ENCODE measurements at places on chromosomes 1 and 21.

DNA sequence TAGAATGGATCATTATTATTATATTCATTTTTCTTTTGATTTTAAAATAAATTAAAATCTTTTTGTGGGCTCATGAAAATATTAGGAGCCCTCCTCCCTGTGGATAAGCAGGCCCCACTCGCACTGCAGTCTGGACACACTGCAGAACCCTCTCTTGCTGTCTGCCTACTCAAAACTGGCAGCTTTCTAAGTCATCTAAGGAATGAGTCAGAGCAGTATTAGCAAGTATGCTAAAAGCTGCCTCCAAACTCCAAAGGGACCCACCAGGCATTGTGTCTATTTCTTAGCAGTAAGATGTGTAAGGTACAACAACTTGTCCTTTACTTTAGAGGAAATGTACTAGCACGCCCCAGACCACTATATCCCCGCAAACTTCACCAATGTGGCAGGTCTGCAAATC lies 108.8 kb downstream of the SYF2 start:
- no peak for DNase-seq

- DNase-seq, result peak; percentile 45
These were observed 23.9 kb downstream of the FOXJ3 start for GRCh38 chr1:42311138-42311537.

- DNase-seq, result no peak
These were observed 53.6 kb upstream of the SPOCD1 start for GRCh38 chr1:31869449-31869848.

GRCh38 chr1:15214527-15214926 lies 32.5 kb upstream of the FHAD1 start:
- peak; percentile 83 for DNase-seq

GRCh38 chr1:226002667-226003501 lies 3.7 kb upstream of the SDE2 start:
- DNase-seq, result peak; percentile 25

DNA sequence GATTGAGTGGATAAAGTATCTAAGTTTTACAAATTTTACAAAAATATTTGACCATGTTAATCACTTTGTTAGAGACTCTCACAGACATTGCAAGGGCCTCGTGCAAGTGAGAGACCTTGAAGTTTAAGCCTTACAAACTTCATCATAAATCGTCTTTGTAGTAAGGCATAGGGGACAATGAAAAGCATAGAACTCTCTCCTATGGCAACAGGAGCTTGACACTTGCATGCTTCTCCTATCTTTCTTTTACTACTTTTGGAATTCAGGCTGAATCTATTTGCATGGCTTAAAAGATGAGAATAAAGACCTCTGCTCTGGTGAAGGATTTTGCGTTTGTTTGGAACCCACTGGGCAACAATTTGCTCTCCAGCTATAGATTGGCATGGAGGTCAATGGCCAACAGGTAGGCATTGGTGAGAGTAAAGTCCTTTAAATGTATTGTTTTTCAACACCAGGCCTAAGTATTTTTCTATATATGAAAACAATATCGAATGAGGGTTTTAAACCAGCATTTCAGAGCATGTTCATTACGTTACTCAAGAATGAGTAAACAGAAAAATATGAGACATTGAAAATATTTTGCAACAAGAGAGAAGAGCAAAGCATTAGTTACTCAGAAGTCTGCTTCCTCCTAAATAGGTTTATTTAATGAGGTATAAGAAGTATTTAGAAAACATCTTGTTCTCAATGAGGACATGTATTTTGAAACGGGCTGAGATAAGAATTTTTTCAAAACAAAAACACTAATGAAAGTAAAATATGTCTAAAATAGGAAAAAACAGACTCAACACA lies 192.2 kb downstream of the TGFB2 start:
- DNase-seq, result peak; percentile 58

DNA sequence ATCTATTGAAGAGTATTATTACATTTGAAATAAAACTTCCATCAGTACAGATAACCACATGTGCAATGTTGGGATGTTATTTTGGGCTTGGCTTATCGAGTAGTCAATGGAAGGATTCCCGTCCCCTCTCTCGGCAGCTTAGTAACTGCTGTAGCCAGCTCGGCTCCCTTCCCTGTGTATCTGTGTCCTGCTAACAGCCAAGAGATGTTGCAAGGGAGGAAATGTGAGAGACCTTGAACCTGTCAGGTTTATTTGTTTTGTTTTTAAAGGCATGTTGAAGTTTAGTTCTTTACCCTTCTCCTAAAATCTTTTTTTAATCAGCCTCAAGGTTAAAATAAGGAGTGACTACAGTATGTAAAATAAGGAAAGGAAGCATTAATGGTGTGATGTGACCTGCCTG lies 13.6 kb upstream of the TARS2 start:
- no peak for DNase-seq

DNA sequence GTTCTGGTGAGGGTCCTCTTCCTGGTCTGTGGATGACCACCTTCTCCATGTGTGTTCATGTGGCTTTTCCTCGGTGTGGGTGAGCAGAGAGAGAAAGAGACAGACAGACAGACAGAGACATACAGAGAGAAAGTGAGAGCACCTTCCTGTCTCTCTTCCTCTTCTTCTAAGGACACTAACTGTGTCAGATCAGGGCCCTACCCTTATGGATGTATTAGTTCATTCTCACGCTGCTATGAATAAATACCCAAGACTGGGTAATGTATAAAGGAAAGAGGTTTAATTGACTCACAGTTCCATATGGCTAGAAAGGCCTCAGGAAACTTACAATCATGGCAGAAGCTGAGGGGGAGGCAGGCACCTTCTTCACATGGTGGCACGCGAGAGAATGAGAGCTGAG lies 131.5 kb upstream of the ZNF648 start:
- no peak for DNase-seq

- peak; percentile 21 for DNase-seq
These were observed 16.8 kb upstream of the HHAT start for GRCh38 chr1:210311726-210312493.

DNA sequence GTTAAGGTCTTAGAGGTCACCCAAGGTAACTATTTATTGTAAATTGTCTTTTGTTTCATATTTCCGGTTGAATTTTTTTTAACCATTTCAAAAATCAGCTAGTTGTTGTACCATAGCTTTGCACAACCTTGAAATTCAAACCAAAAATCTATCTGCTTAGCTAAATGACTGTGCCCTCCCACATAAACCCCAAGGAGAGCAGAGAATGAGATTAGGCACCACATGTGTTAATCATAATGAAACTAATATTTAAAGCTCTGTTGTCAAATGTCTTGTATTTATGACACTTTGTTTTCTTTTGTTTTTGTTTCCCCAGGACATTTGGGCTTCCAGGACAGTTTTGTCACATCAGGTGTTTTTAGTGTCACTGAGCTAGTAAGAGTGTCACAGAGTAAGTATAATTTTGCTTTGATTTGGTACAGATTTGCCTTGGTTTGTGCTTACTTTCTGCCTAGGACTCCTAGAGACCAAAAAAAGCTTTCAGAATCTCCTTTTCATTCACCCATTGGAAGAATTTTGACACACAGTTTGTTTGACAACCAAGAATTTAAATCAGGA lies 249.9 kb downstream of the NFIA start:
- no peak for DNase-seq

DNA sequence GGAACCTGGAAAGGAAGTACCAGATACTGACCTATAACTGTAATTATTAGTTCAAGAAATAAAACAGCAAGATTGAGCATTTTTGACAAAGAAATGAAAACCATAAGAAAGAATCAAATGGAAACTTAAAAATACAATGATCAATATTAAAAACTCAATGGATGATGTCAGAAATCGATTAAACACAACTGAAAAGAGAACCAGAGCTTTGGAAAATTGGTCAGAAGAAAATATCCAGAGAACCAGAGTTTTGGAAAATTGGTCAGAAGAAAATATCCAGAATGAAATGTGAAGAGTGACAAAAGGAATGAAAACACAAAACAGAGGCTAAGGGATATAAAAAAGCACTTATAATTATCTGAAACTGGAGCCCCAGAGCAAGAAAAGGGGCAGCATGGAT lies 438.6 kb downstream of the AJAP1 start:
- DNase-seq, result no peak

Data from fibroblast of upper back skin (primary cell).